ENCODE measurements at places on chromosomes 4 and X.

DNA sequence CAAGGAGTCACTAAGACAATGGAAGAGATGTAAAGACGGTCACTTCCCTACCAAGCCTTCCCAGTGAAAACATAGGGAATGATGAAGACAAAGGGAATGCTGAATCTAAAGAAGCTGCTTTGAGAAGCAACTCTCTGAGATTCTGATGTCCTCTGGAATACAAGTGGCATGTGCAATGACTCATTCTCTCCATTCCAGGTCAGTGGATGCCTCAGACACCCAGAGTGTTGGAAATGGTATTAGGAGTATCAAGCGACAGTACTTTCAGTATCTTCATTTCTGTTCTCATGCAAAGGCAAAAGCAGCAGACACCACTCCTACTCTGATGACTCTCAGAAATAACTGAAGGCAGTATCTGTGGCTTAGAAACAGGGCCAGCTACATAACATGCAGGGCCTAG, 102.6 kb downstream of the FSTL5 start:
- no peak for DNase-seq

- DNase-seq, result peak; percentile 1
Measured at GRCh38 chrX:9555354-9555753, 90.5 kb downstream of the TBL1X start.

- no peak for DNase-seq
Measured at GRCh38 chrX:98071331-98071730, 1187.6 kb downstream of the RPA4 start.

GRCh38 chr4:41573502-41574001, 35.6 kb downstream of the LIMCH1 start:
- no peak for DNase-seq

GRCh38 chr4:179607003-179607402, 2164.8 kb upstream of the AGA start:
- no peak for DNase-seq
